Activated T-cell treated with anti-CD3 and anti-CD28 coated beads, Interleukin-2, amount 50 U/mL, for 48 hours (primary cell): ENCODE measurements at places on chromosomes 16 and 17.

DNA sequence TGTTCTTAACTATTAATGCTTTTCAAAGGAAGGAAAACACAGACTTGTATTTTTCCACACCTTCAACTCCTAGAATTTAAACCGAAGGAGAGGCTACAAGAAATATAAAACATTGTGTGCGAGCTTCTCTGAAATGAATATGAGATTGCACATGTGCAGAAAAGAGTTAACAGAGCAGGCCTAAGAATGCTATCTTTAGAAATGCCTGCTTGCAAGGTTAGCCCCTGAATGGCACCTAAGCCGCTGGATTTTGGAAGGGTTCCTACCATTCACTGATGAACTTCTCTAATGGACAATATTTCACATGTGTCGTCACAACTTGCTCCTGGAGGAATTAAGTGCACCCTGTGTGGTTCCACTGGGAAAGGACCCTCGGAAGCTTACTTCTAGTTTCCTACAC is 69.3 kb downstream of the FBXL20 start:
- DNase-seq, result no peak

DNA sequence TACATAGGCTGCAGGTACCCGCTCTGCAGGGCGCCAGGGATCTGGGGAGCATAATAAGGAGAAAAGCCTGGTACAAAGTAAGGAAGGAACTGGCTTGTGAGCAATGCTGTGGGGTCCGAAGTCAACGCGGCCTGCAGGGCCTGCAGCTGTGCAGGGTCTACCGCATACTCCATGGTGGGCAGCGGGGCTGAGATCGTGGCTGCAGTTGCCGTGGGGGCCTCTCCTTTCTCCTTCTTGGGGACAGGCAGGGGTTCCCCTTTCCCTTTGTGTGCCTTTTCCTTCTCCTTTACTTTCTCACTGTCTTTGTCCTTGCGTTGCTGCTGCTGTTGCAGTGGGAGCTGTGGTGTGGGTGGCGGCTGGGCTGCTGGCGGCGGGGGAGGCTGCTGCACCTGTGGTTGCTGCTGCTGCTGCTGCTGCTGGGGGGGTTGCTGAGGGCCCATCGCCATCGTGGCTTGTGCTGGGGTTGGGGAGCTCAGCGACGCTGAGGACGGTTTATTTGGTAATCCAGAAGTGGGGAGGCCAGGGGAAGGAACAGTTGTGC is 259.6 kb downstream of the ZFHX3 start:
- DNase-seq, result no peak

GRCh38 chr17:43637563-43638323 is 24.0 kb downstream of the MEOX1 start:
- DNase-seq, result no peak

- DNase-seq, result no peak
Observed at GRCh38 chr17:82976982-82977488, 102.4 kb upstream of the METRNL start.

- DNase-seq, result no peak
Observed at GRCh38 chr17:40511667-40512220, 10.3 kb upstream of the TNS4 start.

DNA sequence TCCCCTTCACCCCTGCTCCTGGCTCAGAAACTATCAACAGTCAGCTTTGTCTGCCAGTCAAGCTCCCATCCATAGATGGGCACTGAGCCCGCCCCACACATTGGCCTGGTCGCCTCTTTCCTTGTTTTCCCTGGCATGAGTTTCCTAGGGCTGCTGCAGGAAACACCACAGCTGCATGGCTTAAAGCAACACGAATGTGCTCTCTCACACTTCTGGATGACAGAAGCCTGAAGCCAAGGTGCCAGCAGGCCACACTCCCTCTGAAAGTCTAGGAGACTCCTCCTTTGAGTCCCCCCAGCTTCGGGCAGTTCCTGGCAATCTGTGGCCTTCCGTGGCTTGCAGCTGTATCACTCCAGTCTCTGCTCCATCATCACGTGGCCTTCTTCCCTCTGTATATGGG is 69.9 kb downstream of the TBC1D16 start:
- DNase-seq, result no peak

DNA sequence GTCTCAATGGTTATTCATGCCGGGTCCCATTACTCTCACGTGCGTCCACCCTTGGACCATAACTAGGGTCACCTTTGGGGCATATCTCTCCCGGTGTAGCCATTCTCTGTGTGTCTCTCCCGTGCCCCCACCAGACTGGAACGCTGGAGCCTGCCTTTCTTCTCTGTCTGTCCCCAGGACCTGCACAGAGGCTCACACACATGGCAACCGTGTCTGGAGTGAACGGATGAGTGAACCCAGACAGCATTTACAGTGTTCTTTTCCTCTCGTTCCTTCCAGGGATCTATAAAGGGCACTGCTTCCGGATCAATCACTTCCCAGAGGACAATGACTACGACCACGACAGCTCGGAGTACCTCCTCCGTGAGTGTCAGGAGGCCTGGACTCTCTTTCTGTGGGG is 26.4 kb upstream of the CACNG1 start:
- DNase-seq, result no peak

DNA sequence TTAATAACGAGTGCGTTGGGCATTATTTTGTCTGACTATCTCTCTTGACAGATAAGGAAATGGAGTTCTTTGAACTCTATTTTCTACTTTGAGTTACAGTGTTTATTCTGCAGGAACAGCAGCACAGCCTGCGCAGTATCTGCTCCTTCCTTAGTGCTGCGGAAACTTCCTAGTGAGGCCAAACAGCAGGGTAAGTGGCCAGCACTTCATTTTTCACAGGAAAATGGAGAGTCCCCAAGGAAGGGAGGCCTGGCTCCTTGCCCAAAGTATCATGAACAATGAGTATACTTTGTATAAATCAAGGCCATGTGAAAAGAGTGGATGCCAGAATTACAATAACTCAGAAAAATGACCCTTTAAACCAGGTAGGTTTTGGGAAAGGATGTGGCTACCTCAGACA is 140.6 kb downstream of the VPS53 start:
- DNase-seq, result no peak

- DNase-seq, result no peak
Observed at GRCh38 chr16:48041981-48042421, 113.8 kb downstream of the ABCC12 start.

- DNase-seq, result no peak
Observed at GRCh38 chr17:61314368-61315078, 85.1 kb upstream of the TBX2 start.

- peak; percentile 84 for DNase-seq
Observed at GRCh38 chr16:30535777-30536190, 1.1 kb upstream of the ZNF747 start.

- peak; percentile 73 for DNase-seq
Observed at GRCh38 chr16:88634141-88634993, 4.0 kb upstream of the IL17C start.

- DNase-seq, result no peak
Observed at GRCh38 chr16:19346335-19346922, 60.9 kb downstream of the CLEC19A start.

DNA sequence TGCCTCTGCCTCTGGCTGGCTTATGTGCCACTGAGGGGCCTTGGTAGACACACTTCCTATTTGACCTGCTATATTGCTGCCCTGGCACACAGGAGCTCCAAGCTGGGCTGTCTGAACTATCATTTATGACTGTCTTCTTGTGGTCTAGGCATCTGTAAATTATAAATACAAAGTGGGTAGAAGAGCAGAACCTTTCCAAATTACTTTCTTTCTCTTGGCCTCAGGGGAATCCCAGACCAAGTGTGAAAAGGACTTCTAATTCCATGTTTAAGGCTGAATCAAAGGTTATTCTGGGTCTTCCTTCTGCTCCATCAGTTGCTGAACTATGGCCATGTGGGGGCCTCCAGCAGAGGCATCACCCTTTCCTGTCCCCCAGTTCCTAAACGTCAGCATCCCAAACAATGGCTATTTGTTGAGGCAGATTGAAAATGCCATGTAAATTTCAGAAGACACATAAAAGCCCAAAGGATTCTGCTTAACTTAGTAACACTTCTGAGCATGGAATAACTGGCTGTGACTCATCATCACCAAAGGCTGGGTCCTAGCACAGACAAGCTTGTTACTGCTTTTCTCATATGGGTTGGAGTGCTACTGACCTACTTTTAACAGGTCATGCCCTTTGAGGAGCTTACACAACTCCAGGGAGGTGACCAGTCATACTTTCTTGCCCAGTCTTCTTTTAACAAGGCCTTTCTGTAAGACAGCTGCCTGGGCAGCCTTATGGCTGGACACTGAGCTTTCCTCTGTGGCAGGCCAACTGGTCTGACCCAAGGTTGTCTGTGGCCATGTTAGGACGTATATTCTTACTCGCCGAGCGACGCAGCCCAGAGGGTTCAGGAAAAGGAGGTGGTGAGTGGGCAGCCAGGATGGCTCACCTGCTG is 154.8 kb downstream of the VPS53 start:
- DNase-seq, result no peak

GRCh38 chr17:1039123-1039507 is 42.2 kb downstream of the TIMM22 start:
- no peak for DNase-seq

DNA sequence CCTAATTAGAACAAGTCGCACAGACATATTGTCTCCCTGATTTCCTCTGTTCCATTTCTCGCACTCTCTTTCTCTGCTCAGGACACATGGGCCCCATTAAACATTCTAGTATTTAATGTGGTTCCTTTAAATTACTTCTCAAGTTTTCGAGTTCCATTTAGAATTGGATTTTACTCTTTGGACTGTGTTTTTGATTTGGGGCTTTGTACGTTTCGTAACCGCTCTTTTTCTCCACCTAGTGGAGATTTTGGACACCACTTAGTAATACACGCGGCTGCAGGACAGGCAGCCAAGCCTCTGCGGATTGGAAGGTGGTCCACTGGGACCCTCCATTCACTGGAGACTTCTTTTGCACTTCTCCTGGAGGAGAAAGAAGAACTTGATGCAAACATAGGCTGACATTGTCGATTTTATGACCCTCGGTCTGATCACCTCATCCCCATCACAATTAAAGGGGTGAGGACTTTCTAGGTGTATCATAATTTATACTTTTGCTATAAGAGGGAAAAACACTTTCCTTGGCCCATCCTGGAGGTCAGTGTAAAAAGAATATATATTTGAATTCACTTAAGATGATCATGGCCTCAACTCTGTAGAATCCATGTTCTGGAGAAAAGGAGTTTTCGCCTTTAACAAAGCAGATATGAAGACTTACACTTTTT is 85.7 kb downstream of the NOG start:
- DNase-seq, result no peak

DNA sequence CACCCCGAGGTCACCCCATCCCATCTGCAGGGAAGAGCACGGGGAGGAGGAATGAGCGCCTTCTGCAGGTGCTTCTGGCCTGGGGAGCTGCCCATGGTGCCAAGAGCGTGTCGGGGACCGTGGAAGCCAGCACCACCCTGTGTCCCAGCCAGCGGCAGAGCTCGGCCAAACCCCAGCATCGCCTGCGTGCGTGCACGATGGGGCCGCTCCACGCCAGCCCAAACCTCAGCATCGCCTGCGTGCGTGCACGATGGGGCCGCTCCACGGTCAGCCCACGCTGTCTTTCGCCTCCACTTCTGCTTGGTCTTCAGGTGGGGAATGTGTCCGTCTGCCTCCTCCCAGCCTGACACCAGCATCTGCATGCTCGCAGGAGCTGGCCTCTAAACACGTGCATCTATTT is 13.9 kb downstream of the GALNS start:
- no peak for DNase-seq

GRCh38 chr16:54939510-54940278 is 9.0 kb downstream of the IRX5 start:
- DNase-seq, result no peak

GRCh38 chr17:32516450-32516849 is 29.7 kb downstream of the CDK5R1 start:
- DNase-seq, result no peak

DNA sequence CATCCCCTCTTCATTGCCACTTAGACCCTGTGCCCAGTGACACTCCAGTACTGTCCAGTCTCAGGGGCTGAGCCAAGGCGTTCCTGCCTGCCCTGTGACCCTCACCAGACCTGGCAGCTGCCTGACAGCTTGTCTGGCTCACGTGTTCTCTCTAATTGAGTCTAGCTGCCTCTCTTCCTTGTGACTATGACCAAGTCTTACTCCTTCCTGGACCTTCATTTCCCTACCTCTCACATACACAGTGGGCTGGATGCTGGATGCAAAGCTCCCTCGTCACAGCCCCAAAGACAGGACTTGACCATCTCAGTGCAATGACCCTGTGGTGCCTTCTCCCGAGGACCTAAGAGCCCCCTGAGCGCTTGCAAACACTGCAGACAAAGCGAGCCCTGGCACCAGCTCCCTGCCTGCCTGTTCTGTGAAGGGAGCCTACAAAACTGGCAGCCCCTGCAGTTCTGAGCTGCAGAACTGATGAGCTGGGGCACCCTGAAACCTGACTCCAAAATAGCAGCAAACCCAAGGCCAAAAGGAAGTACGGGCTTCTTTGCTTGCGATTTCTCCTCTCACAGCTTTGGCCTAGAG is 1.7 kb downstream of the DEXI start:
- DNase-seq, result no peak

GRCh38 chr16:3431779-3432219 is 11.5 kb downstream of the ZNF597 start:
- DNase-seq, result peak; percentile 76

DNA sequence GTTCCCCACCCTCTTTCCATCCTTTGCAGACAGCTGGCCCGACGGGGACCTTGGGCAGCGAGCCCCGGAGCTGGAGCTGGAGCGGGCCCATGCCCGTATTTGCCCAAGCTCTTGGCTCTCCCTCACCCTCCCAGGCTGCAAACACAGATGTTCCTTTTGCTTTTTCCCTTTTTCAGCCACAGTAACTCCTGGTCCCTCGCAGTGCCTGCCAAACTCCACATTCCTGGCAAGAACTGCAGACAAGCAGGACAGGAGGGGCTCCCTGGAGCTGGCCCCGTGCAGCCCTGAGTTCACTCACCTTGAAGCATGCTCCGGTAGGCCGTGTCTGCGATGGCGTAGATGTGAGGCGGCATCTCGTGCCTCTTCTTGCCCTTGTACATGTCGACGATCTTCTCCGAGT is 33.9 kb downstream of the MYH11 start:
- DNase-seq, result no peak

DNA sequence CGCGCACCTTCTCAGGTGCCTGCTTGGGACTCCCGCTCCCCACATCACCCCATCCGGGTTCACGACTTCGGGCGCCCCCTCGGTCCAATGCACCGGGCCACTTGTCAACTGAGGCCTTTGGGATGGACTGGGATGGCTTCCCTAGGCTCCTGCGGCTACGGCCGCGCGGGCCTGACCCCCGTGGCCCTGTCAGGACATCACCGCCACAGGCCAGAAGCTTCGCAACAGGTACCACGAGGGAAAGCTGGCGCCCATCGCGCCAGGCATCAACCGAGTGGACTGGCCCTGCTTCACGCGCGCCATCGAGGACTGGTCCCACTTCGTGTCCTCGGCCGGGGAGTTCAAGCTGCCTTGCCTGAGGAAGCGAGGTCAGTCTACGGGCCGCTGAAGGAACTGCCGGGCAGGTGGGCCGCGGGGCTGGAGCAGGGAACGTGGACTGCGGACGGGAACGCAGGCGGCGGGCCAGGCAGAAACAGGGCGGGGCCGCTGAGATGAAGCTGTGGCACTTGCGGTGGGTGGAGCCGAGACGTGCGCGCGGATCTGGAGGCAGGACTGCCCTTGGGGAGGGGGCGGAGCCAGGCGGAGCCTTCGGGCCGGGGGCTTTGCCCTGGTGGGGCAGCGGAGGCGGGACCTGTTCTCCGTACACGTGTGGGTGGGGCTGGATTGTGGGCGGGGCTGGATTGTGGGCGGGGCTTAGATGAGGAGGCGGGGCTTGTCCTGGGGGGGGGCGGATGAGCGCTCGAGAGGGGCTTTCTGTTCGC is 13.7 kb upstream of the CNGB1 start:
- peak; percentile 91 for DNase-seq

GRCh38 chr17:16328997-16329396 is 24.3 kb downstream of the CENPV start:
- DNase-seq, result no peak
